AG10803 (cell line): ENCODE measurements at places on chromosomes 3 and 15.

DNA sequence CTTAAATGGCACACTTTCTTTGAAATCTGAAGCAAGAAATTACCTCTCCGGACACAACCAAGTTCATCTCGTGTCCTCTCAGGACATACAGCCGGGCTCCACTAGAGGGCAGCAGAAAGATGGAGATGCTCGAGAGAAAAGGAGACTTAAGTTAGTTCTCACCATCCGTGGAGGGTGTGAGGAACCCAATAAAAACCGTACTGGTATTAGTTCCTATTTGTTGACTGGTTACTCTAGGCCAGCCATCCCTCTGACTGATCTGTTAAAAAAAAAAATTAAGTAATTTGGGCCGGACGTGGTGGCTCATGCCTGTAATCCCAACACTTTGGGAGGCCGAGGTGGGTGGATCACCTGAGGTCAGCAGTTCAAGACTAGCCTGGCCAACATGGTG, 7.9 kb upstream of the CYP11A1 start:
- peak; percentile 76 for DNase-seq

DNA sequence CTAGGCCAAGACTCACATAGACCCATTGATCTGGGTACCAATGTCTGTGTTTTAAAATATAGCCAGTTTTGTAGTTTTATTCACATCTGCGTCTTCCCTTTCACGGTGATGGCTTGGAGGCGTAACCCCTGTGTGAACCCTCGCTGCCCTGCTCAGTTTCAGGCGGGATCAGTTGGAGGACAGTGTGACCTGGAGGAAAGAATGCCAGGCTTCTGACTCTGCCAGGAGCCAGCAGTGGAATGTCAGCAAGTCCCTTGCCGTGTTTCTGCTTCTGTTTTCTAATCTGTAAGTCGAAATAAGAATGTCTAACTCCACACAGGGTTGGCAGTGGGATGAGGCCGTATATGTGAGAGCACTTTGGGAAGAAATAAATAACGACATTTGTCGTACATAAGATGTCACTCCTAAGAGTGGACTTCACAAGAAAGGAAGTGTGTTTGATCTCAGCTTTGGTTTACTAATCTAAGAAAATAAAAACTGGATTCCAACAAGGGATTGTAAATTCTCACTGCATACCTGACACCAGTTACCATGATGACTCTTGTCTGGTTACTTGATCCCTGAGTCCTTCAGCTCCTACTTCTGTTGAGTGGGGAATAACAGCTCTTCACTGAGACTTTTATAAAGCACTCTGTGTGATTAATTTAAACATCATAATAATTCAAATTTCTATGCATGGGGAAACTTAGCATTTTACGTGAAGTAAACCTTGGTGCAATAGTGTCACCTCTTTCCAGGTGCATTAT, 6.3 kb upstream of the CA12 start:
- DNase-seq, result no peak

- DNase-seq, result no peak
Measured at GRCh38 chr3:77541203-77541922, 501.5 kb downstream of the ROBO2 start.

- DNase-seq, result peak; percentile 60
Measured at GRCh38 chr15:97909291-97909891, 51.1 kb upstream of the ARRDC4 start.

DNA sequence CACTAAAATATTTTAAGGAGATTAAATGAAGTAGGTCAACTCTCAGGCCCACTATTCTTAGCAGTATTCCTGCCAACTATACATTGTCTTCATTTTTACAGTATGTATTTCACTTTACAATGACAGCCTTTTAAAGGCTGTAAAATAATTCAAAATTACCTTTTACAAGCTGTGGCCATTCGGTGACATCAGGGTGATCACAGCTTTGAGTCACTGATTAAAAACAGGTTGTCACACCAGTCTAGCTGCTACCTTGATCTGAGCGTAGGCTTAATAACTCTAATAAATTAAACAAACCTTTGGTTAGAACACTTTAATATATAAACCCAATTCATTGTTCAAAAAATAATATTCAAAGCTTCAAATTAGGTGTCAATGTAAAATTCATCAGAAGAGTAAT, 29.9 kb downstream of the UBE3A start:
- no peak for DNase-seq

- DNase-seq, result no peak
Measured at GRCh38 chr3:99516936-99517335, 121.5 kb upstream of the COL8A1 start.

GRCh38 chr3:40780291-40780924, 255.6 kb downstream of the ZNF621 start:
- DNase-seq, result peak; percentile 19

- no peak for DNase-seq
Measured at GRCh38 chr15:68790910-68791309, 29.8 kb downstream of the ANP32A start.

DNA sequence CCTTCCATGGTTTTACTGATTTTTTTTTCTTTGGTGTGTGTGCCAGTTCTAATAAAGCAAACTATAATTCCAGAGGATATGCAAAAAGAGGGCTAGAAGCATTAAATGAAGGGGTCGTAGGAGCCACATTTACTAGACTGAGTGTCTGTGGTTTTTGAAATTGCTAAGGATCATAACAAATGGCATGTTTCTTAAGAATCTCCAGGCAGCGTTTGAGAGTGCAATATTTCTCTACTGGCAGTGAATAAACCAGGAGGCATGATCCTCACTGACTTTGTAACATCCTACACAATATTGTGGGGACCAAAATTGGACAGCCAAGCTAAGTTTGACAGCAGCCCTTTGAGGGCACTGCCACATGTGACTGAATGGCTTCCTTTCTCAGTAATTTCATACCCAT, 115.9 kb upstream of the CCNL1 start:
- DNase-seq, result no peak

DNA sequence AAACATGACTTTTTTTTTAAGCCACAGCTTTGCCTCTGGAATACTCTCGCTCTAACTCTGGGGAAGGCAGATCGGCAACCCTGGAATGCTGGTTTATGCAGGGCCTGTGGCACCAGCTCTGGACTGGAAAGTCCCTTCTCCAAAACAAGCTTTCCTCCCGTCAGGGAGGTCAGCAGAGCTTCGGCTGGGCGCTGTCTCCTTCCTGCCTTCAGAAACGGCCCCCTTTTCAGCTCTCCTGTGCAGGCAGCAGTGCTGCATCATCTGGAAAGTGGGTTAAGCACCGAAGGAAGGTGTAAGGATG, 42.7 kb upstream of the SKOR1 start:
- DNase-seq, result no peak

- DNase-seq, result peak; percentile 48
Measured at GRCh38 chr15:33547876-33548275, 237.1 kb downstream of the RYR3 start.

GRCh38 chr3:179045719-179046402, 25.7 kb downstream of the ZMAT3 start:
- DNase-seq, result no peak

GRCh38 chr3:165984589-165984988, 147.4 kb upstream of the BCHE start:
- DNase-seq, result no peak

GRCh38 chr15:59817834-59818233, 128.7 kb upstream of the BNIP2 start:
- no peak for DNase-seq

DNA sequence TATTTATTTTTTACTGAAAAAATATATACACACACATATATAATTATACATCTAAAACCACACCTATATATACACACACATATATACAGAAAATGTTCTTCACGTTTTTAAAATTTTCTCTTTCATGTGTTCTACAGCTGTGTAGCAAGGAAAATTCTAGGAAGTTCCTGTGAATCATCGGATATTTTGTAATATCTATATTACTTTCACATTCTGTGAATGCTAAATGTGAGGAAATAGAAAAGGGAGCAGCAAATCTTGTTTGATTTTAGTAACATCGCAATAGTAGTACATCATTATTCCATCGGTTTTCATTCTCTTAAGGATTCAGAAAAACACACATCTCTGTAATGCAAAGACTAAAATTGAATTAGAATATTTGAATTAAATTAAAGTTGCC, 836.8 kb upstream of the NECTIN3 start:
- DNase-seq, result peak; percentile 56

GRCh38 chr3:38173834-38174418, 8.6 kb downstream of the OXSR1 start:
- no peak for DNase-seq

DNA sequence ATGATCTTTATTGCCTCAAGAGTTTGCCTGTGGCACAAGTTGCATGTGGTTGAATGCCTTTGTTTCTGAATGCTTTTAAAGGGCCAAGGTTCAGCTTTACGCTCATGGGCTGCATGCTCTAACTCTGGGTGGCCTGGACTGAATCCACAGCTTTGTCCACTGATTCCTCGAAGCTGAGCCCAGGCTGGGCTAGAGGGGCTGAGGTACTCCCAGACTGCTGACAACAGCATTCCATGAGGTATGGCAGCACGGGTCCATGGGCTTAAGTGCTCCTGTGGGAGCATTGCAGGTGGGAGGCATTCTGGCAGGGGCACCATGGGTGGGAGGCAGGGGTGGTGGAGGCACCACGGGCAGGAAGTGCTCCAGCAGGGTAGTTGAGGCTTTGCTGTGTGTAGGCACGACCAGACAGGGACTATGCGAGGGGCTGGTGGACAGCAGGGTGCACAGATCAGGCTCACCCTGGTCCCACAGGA, 61.6 kb downstream of the GLCE start:
- DNase-seq, result no peak

GRCh38 chr3:30614943-30615342, 8.5 kb downstream of the TGFBR2 start:
- DNase-seq, result no peak

DNA sequence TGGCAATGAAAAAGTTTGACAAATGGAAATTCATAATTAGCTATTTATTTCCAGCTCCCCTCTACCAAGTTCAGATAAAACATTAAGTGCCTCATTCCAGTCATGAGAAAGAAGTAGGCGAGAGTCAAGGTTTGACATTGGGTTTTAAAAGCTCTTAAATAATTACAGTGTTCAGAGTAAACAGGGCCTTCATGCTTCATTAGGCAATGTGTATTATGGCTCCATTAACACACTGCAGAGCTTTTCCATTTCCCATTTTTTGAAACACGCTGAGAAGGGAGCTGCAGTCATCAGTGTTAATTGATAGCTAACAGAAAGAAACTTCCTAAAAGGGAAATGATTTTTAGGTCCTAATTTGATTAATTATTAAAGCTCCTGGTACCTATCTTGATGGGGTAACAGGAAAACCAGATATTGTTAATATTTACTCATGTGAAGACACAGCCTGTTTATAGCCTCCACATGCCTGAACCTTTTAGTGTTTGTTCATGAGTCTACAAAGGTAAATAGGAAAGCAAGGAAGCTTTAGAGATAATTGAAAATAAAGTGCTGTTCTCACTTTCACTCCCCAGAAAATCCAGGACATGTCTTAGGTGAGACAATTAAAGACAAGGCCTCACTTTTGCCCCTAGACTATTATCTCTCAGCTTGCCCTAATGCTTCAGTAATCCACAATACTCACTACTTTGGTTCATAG, 28.7 kb downstream of the SST start:
- no peak for DNase-seq

GRCh38 chr3:89402051-89402450, 294.6 kb downstream of the EPHA3 start:
- DNase-seq, result peak; percentile 1

- no peak for DNase-seq
Measured at GRCh38 chr3:134086616-134087015, 56.9 kb upstream of the SLCO2A1 start.

- DNase-seq, result peak; percentile 73
Measured at GRCh38 chr3:66138336-66139313, 82.2 kb upstream of the SLC25A26 start.

DNA sequence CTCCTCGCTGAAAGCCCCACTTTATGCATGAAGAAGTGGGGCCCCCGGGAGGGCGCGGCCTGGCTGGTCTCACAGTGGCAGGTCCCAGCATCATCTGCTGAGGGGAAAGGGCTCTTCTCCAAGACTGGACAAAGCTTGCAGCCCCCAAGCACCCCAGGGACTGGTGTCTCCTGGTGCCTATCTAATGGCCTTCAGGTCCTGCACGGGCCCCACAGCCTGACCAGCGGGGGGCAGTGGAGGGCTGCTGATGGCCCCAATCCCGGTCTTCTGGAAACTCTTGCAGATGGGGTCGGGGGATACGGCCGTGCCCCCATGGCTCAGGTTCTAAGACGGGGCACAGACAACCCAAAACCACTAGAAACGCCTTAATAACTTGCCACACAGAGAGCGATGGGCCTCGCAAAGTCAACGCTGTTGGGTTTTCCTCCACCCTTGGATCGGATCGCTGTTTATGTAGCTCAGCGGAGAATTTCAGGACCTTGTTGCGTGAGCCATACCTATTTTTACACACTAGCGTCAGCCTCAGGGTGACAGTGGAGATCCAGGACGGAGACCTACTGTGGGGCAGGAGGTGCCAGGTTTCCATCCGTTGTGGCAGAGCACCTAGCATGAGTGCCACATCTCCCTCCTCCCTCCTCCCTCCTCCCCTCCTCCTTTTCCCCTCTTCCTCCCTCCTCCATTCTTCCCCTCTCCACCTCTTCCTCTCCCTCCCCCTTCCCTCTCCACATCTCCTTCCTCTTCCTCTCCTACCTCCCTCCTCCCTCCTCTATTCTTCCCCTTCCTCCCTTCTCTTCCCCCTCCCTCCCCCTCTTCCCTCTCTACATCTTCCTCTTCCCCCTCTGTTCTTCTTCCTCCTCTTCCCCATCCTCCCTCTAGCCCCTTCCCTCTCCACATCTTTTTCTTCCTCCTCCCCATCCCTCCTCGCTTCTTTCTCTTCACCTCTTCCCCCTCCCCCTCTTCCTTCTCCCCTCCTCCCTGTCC, 79.3 kb upstream of the ALDH1L1 start:
- DNase-seq, result no peak

GRCh38 chr3:46070595-46071093, 43.4 kb upstream of the XCR1 start:
- no peak for DNase-seq

DNA sequence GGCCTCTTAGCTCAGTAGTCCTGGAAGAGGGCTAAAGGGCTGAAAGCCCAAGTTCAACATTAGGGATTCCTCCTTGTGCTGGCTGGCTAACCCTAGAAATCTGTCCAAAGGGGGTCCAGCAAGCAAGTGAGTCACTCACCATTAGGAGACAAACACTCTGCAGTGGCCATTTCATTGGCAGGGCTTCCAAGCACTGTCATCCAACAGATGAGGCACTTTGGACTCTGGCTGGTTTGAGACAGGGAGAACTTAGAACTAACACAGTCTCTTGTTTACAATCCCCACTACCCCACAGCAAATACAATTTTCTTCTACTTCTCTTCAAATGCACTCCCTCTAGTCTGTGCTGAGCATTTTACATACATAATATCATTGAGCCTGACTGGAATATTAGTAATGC, 10.1 kb upstream of the WNT5A start:
- no peak for DNase-seq
